ENCODE measurements at places on chromosomes 2 and 18. TPM values are rescaled to one million over a fixed set of nuclear protein-coding genes. Genes with fewer than 3 reads are reported as not detected.

Gene C2orf72
- not detected for total RNA-seq

Gene SP3
- 122 TPM for total RNA-seq

Gene RBM44
- 0.72 TPM for total RNA-seq

Gene CCDC68
- 9.0 TPM for total RNA-seq

Gene ONECUT2
- total RNA-seq: under 0.01 TPM

Gene CD28
- not detected for total RNA-seq

Gene LRRC30
- total RNA-seq: not detected

Gene TACR1
- 0.29 TPM for total RNA-seq

Gene INHA
- 0.29 TPM for total RNA-seq

Gene OR6B2
- total RNA-seq: not detected

Gene NEURL3
- 0.29 TPM for total RNA-seq

Gene HOXD12
- not detected for total RNA-seq

Gene RNU2-63P
- not detected for total RNA-seq

Gene DNER
- 0.36 TPM for total RNA-seq

Gene CD8A
- not detected for total RNA-seq

Gene CDH2
- total RNA-seq: 78.7 TPM

Gene NYAP2
- under 0.01 TPM for total RNA-seq

Gene ESPNL
- total RNA-seq: 9.8 TPM

Gene PRSS56
- total RNA-seq: not detected

Gene RGPD8
- total RNA-seq: 25.0 TPM

Gene LOXL3
- 97.4 TPM for total RNA-seq

Gene SLC23A3
- 1.4 TPM for total RNA-seq

Gene CNDP1
- not detected for total RNA-seq

Gene CLEC4F
- total RNA-seq: not detected

Gene CHRND
- total RNA-seq: not detected

Gene DLGAP1
- not detected for total RNA-seq

Gene VWA3B
- total RNA-seq: 0.59 TPM

Gene RGPD4
- total RNA-seq: not detected

Gene PCBP1
- 55.7 TPM for total RNA-seq

Gene GMPPA
- total RNA-seq: 46.3 TPM

Gene CYP20A1
- 49.5 TPM for total RNA-seq

Gene PLB1
- total RNA-seq: 0.36 TPM

Gene AFF3
- 4.3 TPM for total RNA-seq

Gene CDKL4
- total RNA-seq: 3.5 TPM

Gene CDCA7
- 1.1 TPM for total RNA-seq

Gene GPR35
- 1.5 TPM for total RNA-seq

Gene CHPF
- 192 TPM for total RNA-seq

Gene MTIF2
- total RNA-seq: 51.9 TPM

Gene DTNA
- total RNA-seq: 11.5 TPM

Gene MTCL1
- total RNA-seq: 44.5 TPM

Gene FBLN7
- 5.8 TPM for total RNA-seq

Gene TRIM43
- not detected for total RNA-seq

Gene UGT1A4
- total RNA-seq: not detected

Gene REG1B
- total RNA-seq: not detected

Gene LIMS3
- total RNA-seq: 3.2 TPM

Gene PARD6G
- total RNA-seq: 2.2 TPM

Gene DPP4
- total RNA-seq: 256 TPM

Gene DNAH7
- 2.9 TPM for total RNA-seq

Gene DYNAP
- not detected for total RNA-seq
